SW 1271 (cell line): ENCODE measurements at places on chromosomes 7 and 10.

GRCh38 chr10:13526948-13527863 is 1.6 kb downstream of the BEND7 start:
- peak; percentile 77 for DNase-seq

GRCh38 chr10:124268976-124269375 is 149.7 kb downstream of the OAT start:
- no peak for DNase-seq

DNA sequence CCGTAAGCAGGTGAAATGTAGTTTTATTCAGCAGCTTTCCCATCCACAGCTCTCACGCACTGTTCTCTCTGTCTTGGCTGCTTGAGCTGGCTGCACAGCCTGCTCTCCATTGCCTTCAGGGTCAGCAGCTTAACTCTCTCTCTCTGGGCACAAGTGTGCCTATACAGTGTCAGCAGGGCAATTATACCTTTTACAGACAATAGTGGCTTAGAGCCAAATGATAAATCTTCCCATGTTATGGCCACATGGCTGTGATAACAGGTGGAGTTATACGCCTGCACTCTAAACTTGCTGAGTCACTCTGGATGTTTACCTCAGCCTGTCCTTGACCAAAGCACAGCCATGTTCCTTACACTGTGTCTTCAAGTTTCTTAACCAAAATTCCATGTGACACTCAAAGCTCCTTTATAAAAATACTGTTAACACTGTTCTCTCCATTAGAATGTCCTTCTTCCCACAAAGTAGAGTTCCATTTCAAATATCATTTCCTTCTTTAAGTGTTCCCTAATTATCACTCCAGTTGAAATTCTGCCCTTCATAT is 6.1 kb downstream of the RNF133 start:
- DNase-seq = no peak

DNA sequence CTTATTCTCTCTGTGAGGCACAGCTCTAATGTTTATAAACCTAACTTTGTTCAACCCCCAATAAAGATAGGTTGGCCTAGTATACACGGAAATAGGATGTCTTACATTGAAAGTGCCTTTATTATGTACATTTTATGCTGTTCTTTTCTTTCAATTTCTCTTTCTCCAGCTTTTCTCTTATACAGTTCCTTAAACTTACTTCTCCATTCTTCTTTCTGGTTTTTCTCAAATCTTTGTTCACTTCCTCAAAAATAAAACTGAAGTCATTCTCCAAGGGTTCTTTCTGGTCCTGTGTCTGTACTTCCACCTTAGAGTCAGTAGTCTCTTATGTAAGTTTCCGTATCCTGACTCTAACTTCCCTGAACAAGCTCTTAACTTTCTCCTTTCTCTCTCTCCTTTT is 29.2 kb upstream of the NAMPT start:
- DNase-seq = no peak

DNA sequence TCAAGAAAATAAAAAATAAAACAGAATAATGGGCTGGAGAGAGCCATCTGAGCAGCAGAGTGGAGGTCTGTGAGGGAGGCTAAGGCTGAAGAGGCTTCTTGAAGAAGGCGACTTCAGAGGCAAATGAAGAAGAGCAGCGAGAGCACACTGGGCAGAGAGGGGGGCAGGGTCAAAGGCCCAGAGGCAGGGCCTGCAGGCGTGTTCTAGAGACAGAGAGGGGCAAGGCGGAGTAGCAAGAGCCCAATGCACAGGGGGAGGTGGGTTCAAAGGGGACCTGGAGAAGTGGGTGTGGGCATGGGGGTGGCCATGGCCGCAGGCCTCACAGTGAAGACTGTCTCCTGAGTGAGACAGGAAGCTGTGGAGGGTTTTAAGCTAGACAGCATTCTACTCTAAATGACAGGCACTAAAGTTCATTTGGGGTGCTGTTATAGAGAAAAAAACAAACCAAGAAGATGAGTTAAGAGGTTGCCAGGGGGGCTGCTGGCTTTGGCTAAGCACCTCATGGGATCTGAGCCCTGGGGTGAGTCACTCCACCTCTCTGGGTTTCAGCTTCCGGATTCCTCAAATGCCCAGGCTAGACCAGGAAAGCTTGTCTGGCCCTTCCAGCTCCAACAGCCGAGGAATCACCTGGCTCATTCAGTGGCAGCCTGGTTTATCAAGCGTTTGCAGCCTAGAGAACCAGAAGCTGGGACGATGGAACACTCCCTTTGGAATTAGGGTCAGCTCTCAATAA is 81.7 kb downstream of the DLG5 start:
- DNase-seq = peak; percentile 41

GRCh38 chr7:46786221-46786954 is 795.5 kb downstream of the TNS3 start:
- no peak for DNase-seq

GRCh38 chr7:36396150-36396549 is 6.5 kb downstream of the ANLN start:
- no peak for DNase-seq

GRCh38 chr7:10644849-10645248 is 328.8 kb upstream of the PHF14 start:
- DNase-seq = no peak

DNA sequence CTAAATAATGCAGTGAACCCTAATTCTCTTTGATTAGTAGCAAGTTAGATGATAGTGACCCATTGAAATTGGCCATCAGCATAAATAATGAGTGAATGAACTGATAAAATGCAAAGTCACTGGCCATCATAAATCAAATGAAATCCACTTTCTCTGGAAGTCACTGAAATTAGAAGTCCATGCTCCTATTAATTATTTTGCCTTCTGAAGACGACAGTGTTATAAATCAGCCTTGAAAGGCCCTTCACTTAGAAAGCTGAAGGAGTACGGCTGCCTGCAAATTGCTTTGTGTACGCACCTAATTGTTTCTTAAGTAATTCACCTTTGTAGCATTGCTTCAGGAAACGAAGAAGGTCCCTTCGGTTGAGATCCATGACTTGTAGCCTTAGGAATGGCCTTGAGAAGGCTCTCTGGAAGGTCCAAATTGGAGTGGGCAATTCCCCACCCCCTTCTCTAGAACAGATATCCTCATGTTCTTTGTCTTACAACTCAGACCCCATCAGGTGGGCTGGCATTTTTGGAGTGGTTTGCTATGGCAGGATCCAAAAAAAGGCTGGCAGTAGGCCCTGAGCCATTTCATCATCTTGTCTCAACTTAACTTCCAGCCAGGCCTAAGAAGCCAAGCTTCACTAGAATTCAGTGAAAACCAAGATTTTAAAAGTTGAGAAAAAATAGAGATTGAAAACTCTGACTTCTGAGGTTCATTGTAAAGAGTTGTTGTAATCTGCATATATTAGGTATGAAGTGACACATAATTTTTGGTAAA is 420.3 kb downstream of the LRMDA start:
- no peak for DNase-seq

DNA sequence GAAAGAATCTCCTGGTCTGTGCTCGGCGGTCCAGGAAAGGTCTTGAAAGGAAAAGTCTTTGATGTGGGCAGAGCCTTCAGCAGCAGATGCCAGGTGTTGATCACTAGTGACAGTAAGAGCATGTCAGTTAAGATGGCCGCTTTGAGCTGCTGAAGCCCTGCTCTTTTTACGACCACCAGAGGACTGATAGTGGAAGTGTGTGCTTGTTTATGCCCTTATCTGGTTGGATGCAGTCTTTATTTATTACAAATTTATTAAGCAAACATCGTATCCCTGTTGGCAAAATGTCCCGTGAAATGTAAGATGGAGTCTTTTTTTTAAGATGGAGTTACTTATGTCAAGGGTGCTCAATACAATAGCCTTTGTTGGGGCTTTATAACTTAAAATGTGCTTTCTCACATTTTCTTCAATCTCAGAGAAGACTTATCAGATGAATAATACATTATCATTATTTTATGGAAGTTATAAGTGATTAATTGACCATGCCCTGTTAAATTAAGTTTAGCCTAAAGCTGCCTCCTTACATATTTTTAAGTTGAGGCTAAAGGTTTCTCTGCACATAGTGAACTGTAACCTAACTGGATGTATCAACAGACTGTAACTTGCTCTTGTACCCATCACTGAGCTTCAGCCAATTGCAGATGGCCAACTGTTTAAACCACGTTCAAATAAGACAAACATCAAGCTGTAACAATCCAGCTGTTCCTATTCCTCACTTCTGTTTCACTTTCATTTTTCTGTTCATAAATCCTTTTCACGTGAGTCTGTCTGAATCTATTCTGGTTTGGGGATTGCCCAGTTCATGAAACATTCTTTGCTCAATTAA is 97.4 kb upstream of the PIK3CG start:
- peak; percentile 24 for DNase-seq

- no peak for DNase-seq
Measured at GRCh38 chr7:132480534-132480933, 95.7 kb downstream of the PLXNA4 start.

GRCh38 chr10:132492323-132493025 is 45.1 kb upstream of the INPP5A start:
- DNase-seq = no peak

GRCh38 chr7:149727053-149727898 is 46.1 kb downstream of the ZNF467 start:
- no peak for DNase-seq

DNA sequence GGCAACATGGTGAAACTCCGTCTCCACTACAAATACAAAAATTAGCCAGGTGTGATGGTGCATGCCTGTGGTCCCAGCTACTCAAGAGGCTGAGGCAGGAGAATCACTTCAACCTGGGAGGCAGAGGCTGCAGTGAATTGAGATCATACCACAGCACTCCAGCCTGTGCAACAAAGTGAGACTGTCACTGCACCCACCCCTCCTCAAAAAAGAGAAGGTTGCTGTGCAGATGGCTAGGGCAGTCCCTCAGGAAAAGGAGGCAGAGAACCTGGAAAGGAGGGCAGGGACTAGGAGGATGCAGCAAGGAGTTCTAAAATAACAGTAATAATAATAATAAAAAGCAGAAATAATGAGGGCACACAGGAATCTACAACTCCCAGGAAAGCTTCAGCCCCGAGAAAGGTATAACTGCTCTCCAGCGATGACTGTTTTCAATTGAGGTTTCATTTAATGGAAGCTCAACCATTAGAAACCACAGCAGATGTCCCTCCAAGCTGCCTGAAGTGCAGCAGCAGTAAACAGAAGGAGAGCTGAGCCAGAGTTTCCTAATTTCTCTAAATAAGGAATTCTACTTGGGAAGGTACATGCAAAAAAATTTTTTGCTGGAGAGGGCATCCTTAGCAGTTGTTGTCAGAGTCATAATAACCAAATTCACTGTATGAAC is 326.5 kb downstream of the GATA3 start:
- DNase-seq = no peak

DNA sequence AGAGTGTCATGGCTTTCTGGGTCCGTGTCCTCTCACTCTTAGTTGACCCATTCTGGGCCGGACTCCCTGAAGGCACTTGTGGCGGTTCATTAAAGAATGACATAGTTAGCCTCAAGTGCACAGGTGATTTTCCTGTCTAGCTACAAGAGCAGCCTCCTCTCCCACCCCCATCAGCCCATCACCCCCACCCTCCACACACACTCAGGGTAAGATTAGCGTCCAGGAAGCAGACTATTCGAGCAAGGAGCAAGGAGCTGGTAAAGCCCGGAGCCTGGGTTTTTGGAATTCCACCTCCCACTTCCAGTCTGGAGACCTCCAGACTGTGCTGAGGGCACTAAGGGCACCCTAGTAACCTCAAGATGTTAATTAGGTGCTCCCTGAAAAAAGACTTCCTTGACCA is 39.5 kb downstream of the TACR2 start:
- DNase-seq = no peak

GRCh38 chr7:55546814-55547213 is 25.5 kb downstream of the VOPP1 start:
- peak; percentile 64 for DNase-seq

- DNase-seq = no peak
Measured at GRCh38 chr10:8462565-8462964, 408.1 kb downstream of the GATA3 start.

- no peak for DNase-seq
Measured at GRCh38 chr10:116796469-116796868, 52.8 kb upstream of the ENO4 start.

- no peak for DNase-seq
Measured at GRCh38 chr10:84991301-84991700, 662.9 kb downstream of the CCSER2 start.

GRCh38 chr10:23610626-23611307 is 171.9 kb downstream of the OTUD1 start:
- no peak for DNase-seq

DNA sequence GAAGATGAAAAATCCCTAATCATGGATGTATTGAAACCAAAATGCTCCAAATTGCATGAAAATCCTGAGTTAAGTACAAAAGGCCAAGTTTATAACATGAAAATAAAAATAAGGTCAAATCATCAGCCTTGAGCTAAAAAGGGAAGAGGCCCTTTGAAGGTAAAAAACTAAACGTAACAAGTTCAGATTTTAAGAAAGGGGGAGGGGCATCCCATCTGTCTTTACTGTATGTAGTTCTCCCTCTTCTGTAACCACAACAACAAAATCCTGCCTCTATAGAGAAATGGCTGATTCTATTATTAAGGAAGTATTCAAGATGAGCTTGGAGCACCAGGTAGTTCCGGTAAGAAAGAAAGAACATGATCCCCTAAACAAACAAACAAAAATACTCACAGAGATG is 64.7 kb downstream of the TPK1 start:
- DNase-seq = no peak

DNA sequence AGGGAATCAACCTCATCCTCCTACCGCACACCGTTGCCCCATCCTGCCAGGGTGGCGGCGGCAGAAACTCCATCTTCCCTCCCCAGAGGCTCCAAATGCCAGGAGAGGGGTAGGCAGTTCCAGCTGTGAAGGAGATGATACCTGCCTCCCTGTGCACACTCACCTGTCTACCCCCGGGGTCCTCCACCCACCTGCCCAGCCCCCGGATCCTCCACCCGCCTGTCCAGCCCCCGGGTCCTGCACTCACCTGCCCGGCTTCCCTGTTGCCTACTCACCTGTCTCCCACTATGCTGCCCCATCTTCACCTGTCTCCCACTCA is 13.4 kb upstream of the DNAAF5 start:
- no peak for DNase-seq

DNA sequence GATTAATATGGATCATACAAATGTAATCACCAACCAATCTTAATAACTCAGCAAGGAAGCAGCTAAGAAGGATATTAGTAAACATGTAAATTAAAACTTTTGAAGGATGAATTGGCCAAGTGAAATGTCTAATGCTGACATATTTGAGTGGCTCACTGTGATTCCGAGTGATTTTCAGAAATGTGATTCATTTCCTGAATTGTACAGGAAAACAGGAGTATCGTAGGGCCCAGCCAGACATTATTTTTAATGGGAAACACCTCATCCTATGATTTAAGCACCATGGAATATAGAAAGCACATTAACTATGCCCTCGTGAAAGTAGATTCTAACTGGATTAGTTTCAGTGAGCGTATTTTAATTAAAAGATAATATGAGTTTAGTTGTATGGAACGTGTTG is 82.3 kb downstream of the LHFPL3 start:
- DNase-seq = no peak

- DNase-seq = no peak
Measured at GRCh38 chr7:152014722-152015121, 10.8 kb upstream of the GALNT11 start.
